ENCODE measurements at places on chromosomes 12 and 14.
A peak's percentile ranks its signal among the peaks of the same experiment; 100 is the strongest.

DNA sequence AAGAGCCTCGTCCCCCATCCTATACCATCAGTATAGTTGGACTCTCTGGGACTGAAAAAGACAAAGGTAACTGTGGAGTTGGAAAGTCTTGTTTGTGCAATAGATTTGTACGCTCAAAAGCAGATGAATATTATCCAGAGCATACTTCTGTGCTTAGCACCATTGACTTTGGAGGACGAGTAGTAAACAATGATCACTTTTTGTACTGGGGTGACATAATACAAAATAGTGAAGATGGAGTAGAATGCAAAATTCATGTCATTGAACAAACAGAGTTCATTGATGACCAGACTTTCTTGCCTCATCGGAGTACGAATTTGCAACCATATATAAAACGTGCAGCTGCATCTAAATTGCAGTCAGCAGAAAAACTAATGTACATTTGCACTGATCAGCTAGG is 13.6 kb downstream of the ARHGAP5 start:
- no peak for DNase-seq

GRCh38 chr14:77615361-77616132 is 890 bp downstream of the SPTLC2 start:
- peak; percentile 20 for DNase-seq

GRCh38 chr12:69514111-69514510 is 43.9 kb downstream of the FRS2 start:
- no peak for DNase-seq

DNA sequence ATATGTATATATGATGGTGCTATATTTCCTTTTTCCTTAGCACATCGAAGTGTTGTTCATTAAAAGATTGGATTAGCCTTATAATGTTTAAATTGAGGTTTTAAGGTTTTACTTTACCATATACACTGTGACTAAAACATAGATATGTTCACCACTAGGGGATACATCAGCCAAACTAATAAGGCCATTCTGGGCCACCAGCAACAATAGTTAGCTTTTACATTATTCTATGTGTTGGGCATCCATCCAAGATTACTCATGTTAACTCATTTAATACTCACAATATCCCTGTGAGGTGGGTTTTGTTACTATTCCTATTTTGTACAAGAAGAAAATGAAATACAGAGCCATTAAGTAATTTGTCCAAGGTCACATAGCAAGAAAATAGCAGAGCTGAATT is 202.6 kb upstream of the AVPR1A start:
- DNase-seq: peak; percentile 2
